ENCODE measurements at places on chromosomes 3 and 15. TPM values are rescaled to one million over a fixed set of nuclear protein-coding genes. Genes with fewer than 3 reads are reported as not detected.

DNA sequence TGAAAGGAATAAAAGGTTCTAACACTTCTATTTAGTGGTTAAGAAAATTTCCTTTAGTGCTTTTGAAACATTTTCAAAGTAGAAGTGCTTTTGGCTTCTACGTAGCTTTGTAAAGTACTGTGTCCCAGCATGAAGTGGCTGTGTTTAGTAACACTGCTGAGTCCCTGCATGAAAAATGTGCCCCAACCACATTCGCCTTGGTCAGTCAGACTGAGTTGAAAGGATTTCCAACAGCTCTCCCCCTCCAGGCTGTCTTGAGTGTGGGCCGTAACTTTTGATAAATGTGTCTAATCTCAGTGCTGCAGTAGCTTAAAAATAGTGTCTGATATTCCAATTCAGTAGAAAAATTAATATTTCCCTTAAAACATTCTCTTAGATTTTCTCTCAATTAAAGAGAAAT lies 115.0 kb downstream of the NR1D2 start:
- DNase-seq = no peak

GRCh38 chr3:141255846-141256261 lies 24.2 kb downstream of the PXYLP1 start:
- DNase-seq = peak; percentile 67

The LDHAL6B gene
- not detected for total RNA-seq

DNA sequence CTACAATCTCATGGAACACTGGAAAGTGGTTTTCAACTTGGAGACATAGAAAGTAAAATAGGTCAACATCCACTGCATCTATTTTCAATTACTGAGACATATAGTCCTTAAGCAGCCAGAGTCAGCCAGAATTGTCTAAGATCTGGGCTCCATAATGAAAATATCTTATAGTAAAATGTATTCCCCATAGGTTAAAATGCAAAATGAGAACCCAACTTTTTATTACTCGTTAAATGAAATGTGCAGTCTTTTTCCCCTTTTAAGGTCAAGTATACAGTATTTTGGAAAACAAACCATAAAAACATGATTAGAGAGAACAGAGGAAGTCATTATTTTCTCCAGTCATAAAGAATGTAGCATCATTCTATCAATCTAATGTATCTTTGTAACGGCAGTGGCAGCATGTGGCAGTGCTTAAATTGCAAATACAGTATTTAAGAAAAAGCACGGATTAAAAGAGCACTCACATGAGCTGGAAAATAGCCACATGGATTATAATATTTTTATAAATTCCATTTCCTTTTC lies 64.4 kb upstream of the CPB1 start:
- DNase-seq = no peak

- DNase-seq = no peak
These were observed 81.2 kb downstream of the ANP32A start for GRCh38 chr15:68739390-68740080.

- no peak for DNase-seq
These were observed 54.6 kb downstream of the RBMS3 start for GRCh38 chr3:29335438-29335837.

The ITIH1 gene
- total RNA-seq = not detected

The RPUSD2 gene
- 26.6 TPM for total RNA-seq

GRCh38 chr3:38582941-38583645 lies 66.4 kb downstream of the SCN5A start:
- DNase-seq = peak; percentile 15

The GP9 gene
- total RNA-seq = not detected

The OXNAD1 gene
- total RNA-seq = 23.7 TPM

DNA sequence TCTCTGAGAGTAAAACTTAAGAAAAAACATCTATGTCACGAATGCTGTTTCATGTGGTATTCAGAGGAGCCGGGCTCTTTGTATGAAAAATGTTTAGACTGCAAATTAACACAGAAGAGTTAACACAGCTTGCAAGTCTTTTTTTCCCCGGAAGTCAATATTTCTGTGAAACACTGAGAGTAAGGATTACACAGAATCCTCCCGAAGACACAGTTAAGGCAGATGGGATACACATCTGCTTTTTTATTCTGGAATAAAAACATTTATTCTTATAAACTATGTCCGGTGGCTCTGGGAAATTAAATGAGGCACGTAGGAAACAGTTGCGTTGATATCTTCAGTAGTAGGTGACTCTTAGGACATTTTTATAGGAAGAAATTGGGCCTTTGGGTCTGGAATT lies 180.6 kb downstream of the PTPRG start:
- no peak for DNase-seq

GRCh38 chr3:179068779-179069530 lies 2.7 kb downstream of the ZMAT3 start:
- DNase-seq = no peak

DNA sequence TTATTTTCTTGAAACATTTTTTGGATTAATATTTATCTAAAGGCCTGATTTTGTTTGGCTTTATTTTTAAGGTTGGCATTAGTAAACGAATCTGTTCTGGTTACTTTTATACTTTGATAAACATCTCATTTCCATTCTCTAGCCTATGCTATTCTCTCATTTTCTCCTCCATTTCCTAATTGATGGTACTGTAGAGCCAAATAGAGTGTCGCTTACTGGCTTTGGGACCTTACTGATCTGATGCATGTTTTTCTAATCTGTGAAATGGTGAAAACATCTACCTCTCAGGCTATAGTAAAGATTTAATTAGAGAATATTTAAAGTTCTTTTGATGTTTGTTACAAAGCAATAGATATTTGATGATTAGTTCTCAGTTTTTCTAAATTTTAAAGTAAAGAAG lies 1.6 kb downstream of the LNP1 start:
- DNase-seq = no peak

DNA sequence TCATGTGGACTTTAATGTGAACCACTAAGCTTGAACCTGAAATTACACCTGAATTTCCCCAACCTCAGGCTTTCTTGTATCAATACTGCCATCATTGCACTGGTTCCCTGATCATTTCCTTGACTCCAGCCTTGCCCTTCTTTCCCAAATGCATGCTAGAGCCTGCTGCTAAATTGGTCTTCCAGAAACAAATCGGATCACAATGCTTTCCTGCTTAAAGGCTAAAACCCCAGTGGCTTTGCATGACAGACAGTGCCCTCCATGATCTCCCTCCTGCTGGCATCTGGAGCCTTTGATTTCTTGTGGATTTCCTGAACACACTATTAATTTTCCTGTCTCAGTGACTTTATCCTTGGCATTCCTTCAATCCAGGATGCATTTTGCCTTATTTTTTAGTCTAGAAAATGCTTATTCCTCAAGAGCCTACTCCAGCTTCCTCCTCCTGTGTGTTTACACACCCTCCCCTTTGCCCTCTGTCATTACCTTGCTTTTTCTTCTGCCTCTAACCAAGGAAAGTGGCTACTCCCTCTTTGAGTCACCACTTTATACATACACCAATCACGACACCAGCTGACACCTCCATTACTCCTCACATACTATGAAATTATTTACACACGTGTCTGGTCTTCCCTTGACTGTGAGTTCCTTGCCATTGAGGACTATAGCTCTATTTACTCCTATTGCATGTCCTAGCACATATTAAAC lies 214.6 kb downstream of the KCNAB1 start:
- DNase-seq = no peak

GRCh38 chr3:53725387-53725995 lies 120.7 kb downstream of the CHDH start:
- DNase-seq = no peak
